ENCODE measurements at places on chromosomes 3 and 15.

GRCh38 chr15:66838671-66839239 is 136.7 kb downstream of the SMAD6 start:
- no peak for ATAC-seq

DNA sequence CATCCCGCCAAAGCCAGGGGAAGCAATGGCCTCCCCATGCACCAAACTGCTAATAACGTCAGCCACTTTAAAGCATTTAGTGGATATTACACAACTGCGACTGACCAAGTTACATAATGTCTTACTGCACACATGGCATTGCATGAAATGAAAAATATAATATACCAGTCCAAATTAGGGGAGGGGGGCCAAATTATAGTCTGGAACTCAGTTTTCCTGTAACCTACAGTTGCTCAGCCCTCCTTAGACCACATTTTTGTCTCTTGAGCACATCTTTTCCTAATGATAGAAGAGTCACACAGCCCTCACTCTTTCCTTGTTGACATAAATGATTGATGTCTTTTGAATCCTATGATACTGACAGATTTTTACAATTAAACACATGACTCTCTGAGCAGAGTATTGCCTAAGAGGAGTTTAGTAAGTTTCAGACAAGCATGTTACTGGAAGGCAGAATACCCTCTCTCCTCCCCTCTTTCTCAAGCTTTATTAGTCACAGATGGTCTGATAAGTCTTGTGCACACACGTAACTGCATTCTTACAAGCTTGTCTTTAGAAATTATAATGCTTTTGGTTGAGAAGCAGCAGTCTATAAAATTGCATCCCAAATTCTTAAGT is 1.1 kb upstream of the PLD1 start:
- ATAC-seq: no peak

DNA sequence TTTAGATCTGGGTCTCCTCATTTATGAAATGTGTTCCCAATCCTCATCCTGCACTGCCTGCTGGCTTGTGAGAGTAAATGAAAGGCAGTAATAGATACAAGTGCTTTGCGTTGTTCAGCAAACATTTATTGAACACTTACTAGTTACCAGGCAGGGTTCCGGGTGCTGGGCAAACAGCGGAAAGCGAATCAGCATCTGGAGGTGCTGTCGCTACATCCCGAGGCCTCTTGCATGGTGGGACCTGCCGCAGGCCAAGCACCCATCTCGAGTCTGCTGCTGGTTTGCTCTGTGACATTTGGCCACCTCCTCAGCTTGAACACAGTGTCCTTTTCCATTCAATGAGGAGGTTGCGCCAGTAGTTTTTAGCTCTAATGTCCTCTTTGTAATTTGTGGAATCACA is 24.8 kb downstream of the TRAK1 start:
- ATAC-seq: no peak

DNA sequence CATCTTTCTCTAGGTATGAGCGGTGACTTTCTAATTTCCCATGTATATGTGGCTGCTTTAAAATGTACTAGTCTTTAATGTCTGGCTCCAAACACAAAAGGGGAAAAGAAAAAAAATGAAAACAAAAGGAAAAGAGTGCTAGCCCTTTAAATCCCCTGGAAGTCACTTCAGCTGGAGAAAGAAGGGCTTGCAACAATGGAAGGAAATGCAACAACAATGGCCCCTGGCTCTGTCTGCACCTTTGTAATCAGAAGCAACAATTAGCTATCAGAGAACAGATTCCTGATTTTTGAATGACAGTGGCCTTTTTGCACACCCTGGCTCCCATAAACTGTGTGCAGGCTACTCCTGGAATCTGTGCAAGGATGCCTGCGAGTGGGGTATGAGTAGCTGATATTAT is 591.2 kb downstream of the FHIT start:
- no peak for ATAC-seq

GRCh38 chr15:79950247-79950646 is 20.7 kb downstream of the BCL2A1 start:
- ATAC-seq: no peak

DNA sequence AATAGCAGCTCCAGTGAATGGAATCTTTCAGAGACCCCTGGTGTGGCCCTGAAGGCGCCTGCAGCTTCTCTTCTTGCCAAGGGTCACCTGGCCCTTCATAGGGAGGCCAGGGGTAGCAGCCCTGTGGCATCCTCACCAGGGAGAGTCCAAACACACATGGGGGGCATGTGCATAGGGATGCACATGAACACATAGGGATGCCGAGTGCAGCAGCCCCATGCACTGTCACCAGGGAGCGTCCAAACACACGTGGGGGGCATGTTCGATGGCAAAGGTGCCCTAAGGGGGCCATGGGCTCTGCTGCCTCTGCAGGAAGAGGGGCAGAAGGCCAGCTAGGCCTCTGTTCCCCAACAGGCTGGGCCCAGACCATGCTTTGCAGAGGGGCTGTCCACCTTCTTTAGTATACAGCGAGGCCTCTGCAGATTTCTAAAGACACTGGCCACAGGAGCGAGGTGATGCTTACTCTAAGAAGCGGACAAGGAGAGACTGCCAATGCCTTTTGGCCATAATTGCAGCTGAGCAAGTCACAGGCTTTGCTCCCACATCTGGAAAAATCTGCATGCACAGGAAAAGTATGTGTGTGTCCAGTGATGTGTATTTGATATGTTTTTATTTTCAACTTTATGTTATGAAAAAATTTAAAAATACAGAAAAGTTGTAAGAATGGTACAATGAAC is 21.0 kb downstream of the ANAPC13 start:
- ATAC-seq: no peak

DNA sequence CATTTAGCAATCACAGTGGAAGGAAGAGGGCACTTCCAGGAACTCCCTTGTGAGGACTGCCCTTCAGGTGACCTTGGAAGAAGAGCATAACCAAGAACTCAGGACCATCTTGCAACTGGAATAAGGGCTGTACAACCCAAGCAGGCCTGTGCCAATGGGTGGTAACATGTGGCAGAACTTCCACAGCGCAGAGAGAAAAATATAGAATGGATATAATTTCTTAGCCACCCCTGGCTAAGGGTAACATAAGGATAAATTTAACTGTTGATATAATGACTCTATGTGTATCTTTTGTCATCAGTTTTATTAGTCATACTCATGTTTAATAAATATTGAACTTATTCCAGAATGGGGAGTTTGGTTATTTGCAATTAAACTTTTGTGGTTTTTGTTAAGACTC is 13.4 kb upstream of the MFSD1 start:
- ATAC-seq: no peak

DNA sequence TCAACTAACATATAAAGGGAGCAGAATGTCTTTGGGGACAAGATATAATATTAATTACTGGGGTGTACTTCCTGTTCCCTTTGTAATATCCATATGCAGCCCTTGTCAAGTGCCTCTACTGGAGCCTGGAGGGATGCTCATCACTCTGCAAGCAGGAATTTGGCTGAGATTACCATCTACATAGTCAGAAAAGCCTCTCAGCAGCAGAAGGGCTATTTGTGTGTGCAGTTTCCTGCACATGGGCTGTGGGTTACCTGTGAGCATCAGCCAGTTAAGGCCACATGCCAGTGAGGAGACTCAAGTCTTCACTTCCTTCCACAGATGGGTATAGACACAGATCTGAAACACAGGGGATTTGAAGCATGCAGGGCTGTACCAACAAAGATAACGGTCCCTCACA is 278.1 kb upstream of the PLSCR5 start:
- ATAC-seq: no peak

DNA sequence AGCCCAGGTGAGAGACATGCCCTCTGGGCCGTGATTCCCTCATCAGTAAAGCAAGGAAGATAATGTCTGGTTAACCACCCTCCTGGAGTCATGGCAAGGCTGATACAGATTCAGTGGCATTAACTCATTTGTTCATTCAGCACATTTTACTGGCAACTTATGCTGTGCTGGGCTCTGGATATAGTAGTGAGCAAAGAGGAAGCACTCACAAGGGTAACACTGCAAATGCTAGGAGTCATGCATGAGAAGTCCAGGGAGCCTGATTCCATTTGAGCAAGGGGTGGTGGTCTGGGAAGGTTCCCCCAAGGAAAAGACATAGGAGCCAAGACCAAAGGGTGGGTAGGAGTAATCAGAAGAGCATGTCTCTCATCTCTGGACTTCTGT is 50.2 kb downstream of the SMAD3 start:
- no peak for ATAC-seq

- peak; percentile 90 for ATAC-seq
These were observed 28.1 kb downstream of the NR1I2 start for GRCh38 chr3:119810018-119810435.

DNA sequence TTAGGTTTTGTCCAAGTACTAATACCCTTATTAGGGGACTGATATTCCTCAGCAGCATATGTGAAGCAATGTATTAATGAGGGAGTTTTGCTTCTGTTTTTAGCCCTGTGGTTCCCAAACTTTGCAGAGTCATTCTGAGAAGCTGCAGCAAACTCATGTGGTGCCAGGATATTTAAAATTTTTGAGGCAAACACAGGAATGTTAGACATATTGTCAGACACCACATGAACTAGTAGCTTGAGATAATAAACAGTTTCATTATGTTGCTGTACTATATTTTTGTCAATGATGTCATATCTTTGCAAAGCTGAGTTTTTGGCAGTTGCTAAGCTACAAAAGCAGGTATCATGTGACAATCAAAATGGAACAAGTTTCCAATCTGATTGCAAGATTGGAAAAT is 36.6 kb downstream of the ATP6V1A start:
- no peak for ATAC-seq

DNA sequence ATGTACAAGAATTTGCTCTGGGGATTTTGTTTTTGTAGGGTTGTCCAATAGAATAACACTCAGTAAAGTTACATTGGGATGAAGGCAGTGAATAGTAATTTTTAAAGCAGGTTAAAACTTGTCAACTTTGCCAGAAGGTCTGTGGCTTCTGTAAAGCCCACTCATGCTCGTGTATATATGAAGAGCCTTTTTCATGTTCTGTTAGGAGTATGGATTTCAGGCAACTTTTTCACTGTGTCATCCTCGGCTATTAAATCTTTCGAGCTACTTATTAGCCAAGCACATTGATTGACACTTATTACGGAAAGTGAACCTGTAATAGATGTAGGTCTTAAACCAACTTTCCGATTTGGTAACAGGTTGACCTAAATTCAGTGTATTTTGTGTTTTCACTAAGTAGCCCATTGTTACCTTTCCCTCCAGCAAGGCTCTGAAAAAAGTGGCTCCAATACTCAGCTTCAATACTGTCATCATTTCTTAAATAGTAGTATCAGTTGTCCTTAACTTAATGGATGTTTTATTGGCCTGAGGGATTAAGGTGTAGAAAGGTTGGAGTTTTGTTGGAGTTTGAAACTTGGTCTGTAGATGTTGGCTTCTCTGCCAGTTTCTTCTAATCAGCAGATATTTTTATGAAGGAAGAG is 1.7 kb downstream of the PAK2 start:
- no peak for ATAC-seq

GRCh38 chr3:184405075-184406030 is 25.5 kb downstream of the CHRD start:
- ATAC-seq: no peak

GRCh38 chr15:70447081-70447480 is 316.3 kb downstream of the UACA start:
- ATAC-seq: no peak

DNA sequence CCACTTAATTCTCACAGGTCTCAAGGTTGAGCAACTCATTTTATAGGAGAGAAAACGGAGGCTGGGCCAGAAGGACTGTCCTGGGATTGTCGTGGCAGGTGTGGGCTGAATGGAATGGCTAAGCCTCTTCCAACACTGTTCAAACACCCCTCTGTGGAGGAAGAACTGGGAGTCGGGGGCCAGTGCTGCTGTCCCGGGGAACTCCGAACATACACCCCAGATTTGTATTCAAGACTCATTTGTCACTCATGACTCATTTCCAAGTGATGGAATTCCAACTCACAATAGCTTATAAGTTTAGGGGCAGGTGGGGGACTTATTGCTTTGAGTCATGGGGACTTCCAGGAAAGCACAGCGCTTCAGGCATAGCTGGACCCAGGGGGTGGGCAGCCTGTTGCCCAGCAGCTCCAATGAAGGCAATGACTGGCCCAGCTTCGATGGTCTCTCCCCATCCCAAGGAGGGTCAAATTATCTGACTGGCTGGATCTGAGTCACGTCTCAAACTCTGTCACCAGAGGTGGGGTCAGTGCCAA is 72.5 kb downstream of the TM2D3 start:
- no peak for ATAC-seq

DNA sequence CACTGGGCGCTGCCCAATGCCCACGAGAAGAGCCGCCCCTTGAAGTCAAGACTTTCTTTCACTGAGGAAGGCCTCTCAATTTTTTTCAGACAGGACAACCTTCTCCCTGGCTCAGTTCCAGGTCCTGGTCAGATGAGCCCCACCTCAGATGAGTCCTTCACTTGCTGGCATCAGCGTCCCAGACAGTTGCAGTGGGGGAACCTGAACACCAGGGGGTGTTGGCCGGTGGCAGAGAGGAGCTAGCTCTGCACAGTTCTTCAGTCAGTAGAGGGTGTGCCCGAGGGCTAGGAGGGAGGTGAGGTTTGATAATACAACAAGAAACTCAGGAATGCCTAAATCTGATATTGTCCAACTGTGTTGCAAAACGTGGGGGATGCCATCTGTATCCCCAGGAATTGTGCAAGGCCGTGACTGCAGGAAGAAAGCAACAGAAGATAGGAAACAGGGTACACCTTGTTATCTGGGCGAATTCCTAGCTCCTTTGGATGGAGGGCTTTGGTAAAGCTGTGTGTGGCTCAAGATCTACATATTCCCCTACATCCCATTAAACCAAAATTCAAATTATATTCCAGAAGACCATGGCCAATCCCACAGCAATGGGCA is 34.3 kb downstream of the CCR3 start:
- ATAC-seq: no peak

GRCh38 chr3:28151207-28151550 is 90.2 kb upstream of the CMC1 start:
- ATAC-seq: no peak

- no peak for ATAC-seq
These were observed 86.3 kb upstream of the CDV3 start for GRCh38 chr3:133487204-133487603.

DNA sequence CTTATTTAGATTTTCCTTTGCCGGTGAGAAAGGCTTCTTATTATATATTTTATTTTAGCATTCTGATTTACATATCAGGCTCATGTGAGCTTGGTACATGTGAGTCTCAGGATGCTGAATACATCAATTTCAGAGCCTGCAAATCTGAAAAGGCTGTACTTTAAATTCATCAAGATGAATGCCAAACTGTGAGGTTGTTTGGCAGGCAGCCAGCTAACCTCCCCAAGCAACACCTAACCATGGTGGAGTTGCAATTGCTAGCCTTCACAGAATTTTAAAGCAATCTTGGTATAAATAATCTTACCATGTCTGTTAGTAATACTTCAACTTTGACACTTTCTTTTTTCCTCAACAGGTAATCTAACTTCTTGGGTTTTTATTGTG is 252.5 kb downstream of the CDIN1 start:
- ATAC-seq: peak; percentile 27

DNA sequence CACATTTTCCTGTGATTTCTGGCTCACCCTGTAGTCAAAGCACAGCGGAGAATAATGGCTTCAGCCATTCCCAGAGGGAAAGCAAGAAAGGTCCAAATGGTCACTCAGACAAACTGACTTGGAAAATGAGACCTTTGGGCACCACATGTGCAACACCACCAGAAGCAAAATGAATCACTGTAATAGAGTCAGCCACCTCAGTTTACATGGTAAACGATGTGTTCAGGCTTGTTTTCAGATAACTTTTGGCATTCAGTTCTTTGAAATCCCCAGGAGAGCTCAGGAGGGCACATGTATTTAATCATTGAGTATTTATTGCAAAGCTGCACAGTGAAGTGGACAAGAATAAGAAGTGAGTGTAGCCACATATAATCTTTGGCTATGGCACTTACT is 38.4 kb upstream of the ALCAM start:
- no peak for ATAC-seq
